Activated CD8-positive, alpha-beta T cell treated with anti-CD3 and anti-CD28 coated beads for 36 hours (primary cell): ENCODE measurements at places on chromosomes 16 and 17. TPM values are rescaled to one million over a fixed set of nuclear protein-coding genes. Genes with fewer than 3 reads are reported as not detected.

DNA sequence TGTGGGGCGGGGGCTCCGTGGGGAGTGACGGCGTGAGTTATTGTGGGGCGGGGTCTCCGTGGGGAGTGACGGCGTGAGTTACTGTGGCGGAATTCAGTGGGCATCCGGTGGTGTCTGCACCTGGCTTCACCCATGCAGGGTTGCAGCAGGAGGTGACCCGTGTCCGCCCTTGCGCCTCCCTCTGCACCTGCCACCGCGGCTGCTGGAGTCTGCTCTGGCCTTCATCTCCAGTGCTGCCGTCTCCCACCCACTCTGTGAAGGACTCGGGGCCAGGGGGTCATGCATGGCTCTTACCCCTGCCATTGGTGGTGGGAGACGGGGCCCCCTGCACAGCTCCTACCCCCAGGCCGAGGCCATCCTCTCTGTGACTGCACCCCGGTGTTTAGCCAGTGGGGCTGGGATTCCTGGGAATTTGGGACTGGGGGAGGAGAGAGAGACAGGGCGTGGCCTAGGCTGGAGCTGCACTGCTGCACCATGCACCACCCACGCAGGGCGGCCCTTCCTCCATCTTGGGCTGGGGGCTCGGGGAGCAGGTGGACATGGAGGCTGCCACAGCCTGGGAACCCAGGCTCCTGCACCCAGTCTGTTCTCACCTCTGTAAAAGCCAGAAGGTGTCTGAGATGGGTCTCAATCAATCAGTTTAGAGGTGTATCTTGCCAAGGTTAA lies 1.3 kb upstream of the PABPN1L start:
- peaks cover 4% of the 10 kb centered on the region for H3K4me1 ChIP-seq
- no peak for DNase-seq
- no peak overlapping the region for H3K27ac ChIP-seq
- no peak overlapping the region for H3K4me3 ChIP-seq

- H3K27ac ChIP-seq = no peak overlapping the region
- no peak for DNase-seq
- peaks cover 6% of the 10 kb centered on the region for H3K36me3 ChIP-seq
- H3K4me3 ChIP-seq = no peak overlapping the region
- no peaks in the 10 kb centered on the region for H3K27me3 ChIP-seq
Observed at GRCh38 chr17:29924786-29925185, 5.2 kb downstream of the SSH2 start.

The TIMP2 gene
- 2.4 TPM for total RNA-seq

The POLR3E gene
- 66.9 TPM for total RNA-seq

The OTOP2 gene
- not detected for total RNA-seq

The KRT20 gene
- total RNA-seq = not detected

- H3K27me3 ChIP-seq = no peaks in the 10 kb centered on the region
- H3K27ac ChIP-seq = peak overlapping the region; percentile 86
- H3K4me3 ChIP-seq = no peak overlapping the region
- peaks cover 74% of the 10 kb centered on the region for H3K36me3 ChIP-seq
Observed at GRCh38 chr16:68070806-68071517, 14.2 kb upstream of the NFATC3 start.

DNA sequence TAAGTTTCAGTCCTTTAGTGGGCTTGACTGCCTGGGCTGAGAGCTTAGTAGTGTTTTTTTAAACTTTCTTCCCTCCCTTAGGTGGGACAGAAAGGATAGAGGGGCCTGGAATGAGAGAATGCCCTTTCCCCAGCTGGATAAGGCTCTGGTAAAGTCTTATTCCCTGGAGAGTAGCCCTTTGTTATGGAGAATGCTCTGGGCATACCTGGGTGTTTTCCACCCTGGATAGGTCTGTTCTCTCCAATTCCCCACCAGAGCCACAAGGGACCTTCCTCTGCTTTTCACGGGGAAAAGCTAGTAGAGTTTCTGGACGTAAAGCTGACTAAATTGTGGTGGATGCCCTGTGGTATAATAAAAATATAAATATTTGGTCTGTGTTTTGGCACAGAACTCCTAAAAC lies 164.1 kb downstream of the HS3ST4 start:
- H3K36me3 ChIP-seq = no peaks in the 10 kb centered on the region
- H3K27ac ChIP-seq = no peak overlapping the region
- H3K4me1 ChIP-seq = no peaks in the 10 kb centered on the region
- DNase-seq = no peak

- peak; percentile 94 for DNase-seq
- peaks cover 2% of the 10 kb centered on the region for H3K36me3 ChIP-seq
- peaks cover 20% of the 10 kb centered on the region for H3K4me1 ChIP-seq
- H3K4me3 ChIP-seq = peak within 1 kb of the TSS; percentile 78
- H3K27ac ChIP-seq = peak within 1 kb of the TSS; percentile 59
Observed at GRCh38 chr16:2340564-2341455, at the start of gene ABCA3. Gene ABCA3, minus strand, starts transcription at chr16:2340728. Its CDS starts 14,262 bp downstream, at chr16:2326466.

The GPR139 gene
- total RNA-seq = not detected

DNA sequence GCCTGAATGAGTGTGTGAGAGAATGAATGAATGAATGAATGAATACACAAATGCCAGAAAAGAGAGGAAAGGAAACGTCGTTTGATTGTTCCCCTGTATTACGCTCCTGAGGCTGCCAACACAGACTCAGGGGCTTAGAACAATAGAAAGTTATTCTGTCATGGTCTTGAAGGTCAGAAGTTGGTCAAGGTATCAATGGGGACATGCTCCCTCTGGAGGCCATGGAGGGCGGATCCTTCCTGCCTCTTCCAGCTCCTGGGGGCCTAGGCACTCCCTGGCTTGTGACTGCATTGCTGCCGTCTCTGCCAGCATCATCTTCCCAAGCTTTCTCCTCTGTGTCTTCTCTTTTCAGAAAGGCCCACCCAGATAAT lies 1.5 kb upstream of the SLC38A8 start:
- H3K4me1 ChIP-seq = peaks cover 3% of the 10 kb centered on the region
- H3K36me3 ChIP-seq = no peaks in the 10 kb centered on the region
- H3K27ac ChIP-seq = no peak overlapping the region
- H3K4me3 ChIP-seq = no peak overlapping the region
- H3K27me3 ChIP-seq = peaks cover 21% of the 10 kb centered on the region
